ENCODE measurements at places on chromosomes 3 and 15. TPM values are rescaled to one million over a fixed set of nuclear protein-coding genes. Genes with fewer than 3 reads are reported as not detected.

LEKR1 gene
- total RNA-seq = 1.9 TPM

GP9 gene
- 0.90 TPM for total RNA-seq

PLSCR5 gene
- not detected for total RNA-seq

HRG gene
- not detected for total RNA-seq

TNFAIP8L3 gene
- total RNA-seq = 11.2 TPM

MUC20 gene
- total RNA-seq = 147 TPM

GPR171 gene
- 1.5 TPM for total RNA-seq

TGM5 gene
- total RNA-seq = not detected

XYLB gene
- total RNA-seq = 9.7 TPM

TRANK1 gene
- total RNA-seq = 97.3 TPM
